Amniotic stem cell (primary cell): ENCODE measurements at places on chromosomes 2 and 18.

GRCh38 chr2:160270571-160271113, 70.6 kb upstream of the ITGB6 start:
- DNase-seq: no peak

DNA sequence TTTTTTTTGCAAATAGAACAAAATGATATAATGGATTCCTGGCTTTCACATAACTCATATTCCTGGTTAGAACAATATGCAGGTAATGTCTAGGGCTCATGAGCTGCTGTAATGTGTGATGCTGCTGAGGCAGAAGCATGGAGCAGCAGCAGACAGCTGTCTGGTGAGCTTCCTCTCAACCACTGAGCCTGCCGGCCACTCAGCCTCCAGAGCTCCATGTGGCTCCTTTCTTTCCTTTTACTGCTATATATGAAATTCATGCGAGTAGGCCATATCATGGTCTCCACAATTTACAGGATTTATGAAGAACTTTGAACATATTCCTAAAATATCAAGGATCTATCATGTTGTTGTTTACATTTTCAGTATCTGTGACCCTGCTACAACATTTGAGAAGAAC, 120.9 kb downstream of the MEP1B start:
- no peak for DNase-seq

GRCh38 chr2:203346612-203347011, 18.4 kb downstream of the ABI2 start:
- DNase-seq: no peak

GRCh38 chr2:71530641-71531332, 77.4 kb downstream of the DYSF start:
- peak; percentile 8 for DNase-seq

DNA sequence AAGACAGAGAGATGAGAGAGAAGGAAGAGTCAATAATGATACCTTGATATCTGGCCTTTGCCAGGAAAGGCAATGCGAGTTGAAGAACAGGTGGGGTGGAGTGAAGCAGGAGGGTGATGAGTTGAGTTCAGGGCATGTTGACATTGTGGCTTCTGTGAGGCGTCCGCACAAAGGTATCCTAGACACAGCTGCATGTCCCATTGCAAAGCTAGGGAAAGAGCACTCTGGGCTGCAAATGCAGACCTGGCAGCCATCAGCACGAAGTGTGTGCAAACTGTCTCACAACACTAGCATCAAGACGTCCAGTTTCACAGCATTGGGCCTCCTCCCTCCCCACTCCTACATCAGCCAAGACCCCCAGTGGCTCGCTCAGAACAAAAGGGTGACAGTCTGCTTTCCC, 36.1 kb downstream of the TEX51 start:
- no peak for DNase-seq

- DNase-seq: peak; percentile 23
Measured at GRCh38 chr2:118185210-118186109, 97.2 kb downstream of the INSIG2 start.
